ENCODE measurements at places on chromosomes 6 and 20.

DNA sequence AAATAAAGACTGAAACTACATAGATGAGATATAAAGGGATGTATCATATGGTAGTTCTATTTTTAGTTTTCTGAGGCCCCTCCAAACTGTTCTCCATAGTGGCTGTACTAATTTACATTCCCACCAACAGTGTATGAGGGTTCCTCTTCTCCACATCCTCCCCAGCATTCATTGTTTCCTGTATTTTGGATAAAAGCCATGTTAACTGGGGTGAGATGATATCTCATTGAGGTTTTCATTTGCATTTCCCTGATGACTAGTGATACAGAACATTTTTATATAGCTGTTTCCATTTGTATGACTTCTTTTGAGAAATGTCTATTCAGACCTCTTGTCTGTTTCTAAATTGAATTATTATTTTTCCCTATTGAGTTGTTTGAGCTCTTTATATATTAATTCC, 229.3 kb downstream of the RFPL4B start:
- no peak for DNase-seq

- no peak for DNase-seq
These were observed 42.4 kb downstream of the PTCHD4 start for GRCh38 chr6:48068278-48069251.

DNA sequence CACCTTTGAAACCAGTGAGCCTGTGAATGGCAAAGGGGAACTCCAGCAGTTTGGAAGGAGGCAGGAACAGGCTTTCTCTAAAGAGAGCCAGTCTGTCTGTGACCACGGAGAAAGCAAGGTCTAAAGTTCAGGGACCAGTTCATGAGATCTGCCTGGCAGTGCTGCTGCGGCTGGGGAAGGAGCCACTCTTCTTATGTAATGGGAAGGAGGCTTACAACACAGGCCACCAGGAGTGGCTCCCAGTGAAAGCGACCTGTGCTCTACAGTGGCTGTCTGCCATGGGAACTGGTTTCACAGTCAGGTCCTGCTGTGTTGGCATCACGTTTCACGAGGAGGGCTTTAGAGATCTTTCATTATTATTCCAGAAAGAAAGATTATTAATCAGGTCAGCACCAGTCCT, 291.9 kb upstream of the PRDM1 start:
- no peak for DNase-seq

DNA sequence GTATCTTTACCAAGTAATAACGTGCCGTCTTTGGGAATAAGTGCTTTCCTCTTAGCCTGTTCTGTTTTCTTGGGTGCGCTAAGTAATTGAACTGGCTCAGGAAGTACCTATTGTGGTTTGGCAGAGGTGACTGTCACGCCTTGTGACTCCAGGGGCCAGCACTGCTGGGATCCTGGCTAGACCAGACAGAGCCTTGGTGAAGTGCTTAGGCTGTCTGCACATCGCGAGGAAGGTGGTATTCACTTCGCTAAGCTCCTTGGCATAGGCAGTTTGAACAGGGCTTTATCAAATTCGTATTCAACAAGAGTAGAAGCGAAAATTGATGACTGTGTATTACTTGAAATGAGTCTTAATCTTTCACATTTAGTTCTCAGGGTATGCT, 17.6 kb downstream of the PRDM1 start:
- DNase-seq, result no peak

- no peak for DNase-seq
These were observed 425 bp downstream of the HBS1L start for GRCh38 chr6:135054226-135054568.

GRCh38 chr6:88455317-88455716, 289.2 kb upstream of the CNR1 start:
- DNase-seq, result no peak

Measured in fibroblast of skin of left quadriceps (primary cell).